ENCODE measurements at places on chromosomes 11 and 22. TPM values are rescaled to one million over a fixed set of nuclear protein-coding genes. Genes with fewer than 3 reads are reported as not detected.

DNA sequence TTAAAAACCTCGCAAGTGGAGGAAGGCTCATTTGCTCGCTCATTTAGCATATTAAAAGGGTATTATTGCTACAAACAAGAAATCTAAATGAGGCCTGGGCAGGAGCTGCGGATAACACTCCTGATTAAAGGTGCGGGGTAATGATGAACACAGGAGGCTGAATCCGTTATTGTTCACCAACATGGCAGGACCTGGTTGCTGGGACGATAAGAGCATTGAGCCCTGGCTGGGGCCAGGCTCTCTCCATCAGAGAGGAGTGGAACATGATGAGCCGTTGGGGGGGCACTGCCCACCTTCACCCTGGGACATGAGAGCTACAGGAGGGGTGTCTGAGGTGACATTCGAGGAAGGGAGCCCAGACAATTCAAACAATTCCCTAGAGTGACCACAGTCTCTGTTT lies 211.7 kb downstream of the NXPE2 start:
- DNase-seq, result no peak

DNA sequence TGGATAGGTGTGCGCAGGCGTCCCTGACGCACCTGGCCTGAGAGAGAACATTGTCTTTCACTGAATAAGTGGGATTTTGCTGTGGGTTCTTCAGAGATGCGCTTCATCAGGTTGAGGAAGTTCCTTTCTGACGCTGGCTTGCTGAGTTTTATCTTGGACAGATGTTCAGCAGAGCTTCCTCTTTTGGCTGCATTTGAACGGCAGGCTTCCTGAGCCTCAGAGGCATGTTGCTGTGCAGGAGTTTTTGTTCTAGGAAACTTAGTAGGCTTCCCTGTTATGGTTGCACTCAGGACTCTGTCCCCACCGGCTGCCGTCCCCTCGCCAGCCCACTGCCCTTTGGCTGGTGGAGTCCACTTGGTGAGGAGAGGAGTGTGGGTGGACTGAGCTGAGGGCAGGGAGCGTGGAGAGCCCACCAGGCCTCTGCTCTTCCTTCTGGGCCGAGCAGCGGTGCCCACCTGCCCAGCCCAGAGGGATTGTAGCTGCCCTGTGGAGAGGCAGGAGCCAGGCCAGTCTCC lies 17.2 kb downstream of the FRMD8 start:
- no peak for DNase-seq

DNA sequence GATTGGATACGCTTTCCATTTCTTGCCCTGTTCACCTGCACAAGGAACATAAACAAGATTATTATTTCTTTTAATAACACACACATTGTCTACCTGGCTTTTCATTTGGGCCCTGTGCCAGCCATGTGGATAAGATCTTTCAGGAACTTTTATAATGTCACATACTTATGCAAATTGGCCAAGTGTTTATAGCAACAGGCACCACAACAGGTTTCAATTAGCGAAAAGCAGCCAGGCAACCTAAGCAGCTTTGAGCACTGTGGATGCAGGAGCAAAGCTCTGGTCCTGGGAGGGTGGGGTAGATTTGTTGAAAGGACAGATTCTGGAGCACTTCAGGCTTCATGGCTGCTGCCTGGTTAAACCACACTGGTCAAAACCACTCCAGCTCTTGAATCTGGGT lies 217.4 kb downstream of the BARX2 start:
- DNase-seq, result no peak

The GRM5 gene
- polyA plus RNA-seq, result 0.03 TPM

Measured in IMR-90 (cell line).